ENCODE measurements at places on chromosomes 13 and 19. TPM values are rescaled to one million over a fixed set of nuclear protein-coding genes. Genes with fewer than 3 reads are reported as not detected.

CPAMD8 gene
- 110 TPM for total RNA-seq

ZNF581 gene
- 9.7 TPM for total RNA-seq

PRTN3 gene
- 2.5 TPM for total RNA-seq

CD79A gene
- total RNA-seq, result 0.99 TPM

FLT3LG gene
- total RNA-seq, result 1.3 TPM

PLA2G4C gene
- total RNA-seq, result 42.7 TPM

TNFRSF19 gene
- total RNA-seq, result 47.8 TPM

CGB5 gene
- total RNA-seq, result not detected

ZNF568 gene
- total RNA-seq, result 36.0 TPM

RASIP1 gene
- total RNA-seq, result 11.4 TPM

C13orf42 gene
- total RNA-seq, result not detected

KLK8 gene
- not detected for total RNA-seq

C13orf46 gene
- total RNA-seq, result 1.7 TPM

SHANK1 gene
- total RNA-seq, result 12.0 TPM

KLK12 gene
- total RNA-seq, result not detected
